Sigmoid colon (tissue), 7 donors: ENCODE measurements at places on chromosomes 6 and 20.

DNA sequence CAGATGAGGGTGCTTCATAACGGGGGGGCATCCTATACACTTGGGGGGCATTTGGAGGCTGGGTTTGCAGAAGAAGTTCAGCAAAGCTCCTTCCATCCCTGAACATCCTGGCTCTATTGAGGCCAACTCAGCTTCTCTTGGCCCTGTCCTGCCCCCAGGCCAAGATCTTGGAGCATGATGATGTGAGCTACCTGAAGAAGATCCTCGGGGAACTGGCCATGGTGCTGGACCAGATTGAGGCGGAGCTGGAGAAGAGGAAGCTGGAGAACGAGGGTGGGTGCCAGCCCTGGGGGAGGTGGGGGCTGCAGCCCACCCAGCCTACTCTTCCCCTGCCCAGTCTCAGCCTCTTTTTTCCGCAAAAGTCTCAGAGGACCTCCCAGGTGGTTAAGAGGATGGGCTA is 17.2 kb downstream of the GDAP1L1 start:
- H3K36me3 ChIP-seq = no peaks in the 10 kb centered on the region
- no peaks in the 10 kb centered on the region for H3K27me3 ChIP-seq
- H3K4me3 ChIP-seq = no peak overlapping the region
- no peak for DNase-seq
- H3K4me1 ChIP-seq = no peaks in the 10 kb centered on the region

GRCh38 chr6:36692220-36692619 is 5.4 kb upstream of the RAB44 start:
- no peak overlapping the region for H3K27ac ChIP-seq
- peaks cover 8% of the 10 kb centered on the region for H3K4me1 ChIP-seq
- no peak overlapping the region for H3K4me3 ChIP-seq
- peak; percentile 56 for DNase-seq

GRCh38 chr6:169967687-169968086 is 216.3 kb downstream of the ERMARD start:
- H3K27me3 ChIP-seq = no peaks in the 10 kb centered on the region
- no peak for DNase-seq
- H3K27ac ChIP-seq = no peak overlapping the region
- no peaks in the 10 kb centered on the region for H3K36me3 ChIP-seq
- H3K4me1 ChIP-seq = peaks cover under 1% of the 10 kb centered on the region

- DNase-seq = peak; percentile 65
- H3K4me1 ChIP-seq = peaks cover 20% of the 10 kb centered on the region
- H3K27ac ChIP-seq = peak overlapping the region; percentile 50
- H3K4me3 ChIP-seq = no peak overlapping the region
These were observed 168.0 kb downstream of the HDGFL1 start for GRCh38 chr6:22737331-22737730.

DNA sequence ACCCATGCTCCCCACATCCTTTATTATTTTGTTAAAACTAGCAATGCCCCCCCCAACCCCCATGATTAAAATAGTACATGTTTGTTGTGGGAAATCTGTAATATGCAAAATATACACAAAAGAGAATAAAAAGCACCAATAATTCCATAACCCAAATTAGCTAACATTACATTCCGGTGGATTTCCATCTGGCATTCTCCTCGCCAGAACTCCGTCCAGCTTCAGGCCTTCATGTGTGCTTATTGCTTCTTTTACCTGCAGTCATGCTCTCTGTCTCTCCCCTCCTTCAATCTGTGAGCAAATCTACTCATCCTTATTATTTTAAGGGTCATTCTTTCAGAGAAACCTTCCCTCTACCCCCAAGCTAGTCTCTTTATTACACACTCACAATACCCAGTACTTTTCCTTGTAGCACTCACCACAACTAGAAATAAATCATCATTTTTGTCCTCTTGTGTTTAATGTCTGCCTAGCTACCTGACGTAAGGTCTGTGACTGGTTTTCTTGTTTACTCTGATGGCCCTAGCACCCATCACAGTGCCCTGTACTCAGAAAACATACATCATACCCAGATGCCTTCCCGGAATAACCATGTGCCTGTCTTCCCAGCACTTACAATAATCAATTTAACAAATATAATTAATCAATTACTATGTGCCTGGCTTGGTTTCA is 25.6 kb upstream of the IER3 start:
- no peak for DNase-seq
- no peaks in the 10 kb centered on the region for H3K36me3 ChIP-seq
- peak overlapping the region; percentile 60 for H3K27ac ChIP-seq
- no peak overlapping the region for H3K4me3 ChIP-seq
- H3K27me3 ChIP-seq = no peaks in the 10 kb centered on the region
- H3K4me1 ChIP-seq = peaks cover 19% of the 10 kb centered on the region

GRCh38 chr6:47163536-47163935 is 121.4 kb upstream of the ADGRF1 start:
- H3K4me3 ChIP-seq = no peak overlapping the region
- H3K36me3 ChIP-seq = no peaks in the 10 kb centered on the region
- H3K27me3 ChIP-seq = no peaks in the 10 kb centered on the region
- no peak for DNase-seq
- peaks cover 25% of the 10 kb centered on the region for H3K4me1 ChIP-seq

DNA sequence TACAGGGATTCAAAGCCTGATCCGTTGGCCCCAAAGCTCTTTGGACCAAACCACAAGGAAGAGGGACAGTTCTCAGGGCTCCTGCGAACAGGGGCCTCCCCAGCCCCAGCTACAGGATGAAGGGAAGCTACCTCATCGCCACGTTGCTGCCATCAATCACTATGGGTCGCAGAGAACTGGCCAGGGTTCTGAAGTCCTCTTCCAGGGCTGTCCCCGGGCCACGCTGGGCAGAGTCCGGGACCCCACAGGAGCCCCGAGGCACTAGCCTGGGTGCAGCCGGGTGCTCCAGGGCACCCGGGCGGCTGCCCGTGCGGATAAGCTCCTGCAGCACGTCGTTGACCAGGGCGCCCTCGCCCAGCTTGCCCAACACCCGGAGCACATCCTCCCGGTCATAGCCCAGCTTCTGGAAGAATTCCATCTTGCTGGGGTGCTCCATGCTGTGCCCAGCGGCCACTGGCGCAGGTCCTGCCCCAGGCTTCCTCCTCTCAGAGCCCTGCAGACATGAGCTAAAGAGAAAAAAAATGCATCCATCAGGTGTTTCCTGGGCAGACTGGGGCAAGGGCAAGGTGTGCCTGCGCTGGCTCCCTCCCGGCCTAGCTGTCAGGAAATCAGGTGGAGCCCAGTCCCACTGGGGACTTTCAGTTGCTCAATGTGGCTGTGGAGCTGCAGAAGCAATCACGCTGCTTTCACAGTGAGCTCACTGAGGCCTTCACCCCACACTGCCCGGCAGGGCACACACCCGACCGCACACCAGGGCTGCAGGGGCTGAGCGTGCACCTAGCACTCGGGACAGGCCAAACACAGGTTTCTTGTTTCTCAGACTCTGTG is 10.5 kb downstream of the ZC3H12D start:
- H3K4me3 ChIP-seq = no peak overlapping the region
- H3K27me3 ChIP-seq = no peaks in the 10 kb centered on the region
- no peaks in the 10 kb centered on the region for H3K4me1 ChIP-seq
- H3K27ac ChIP-seq = no peak overlapping the region
- DNase-seq = no peak

GRCh38 chr20:20549704-20550103 is 162.7 kb downstream of the RALGAPA2 start:
- no peaks in the 10 kb centered on the region for H3K4me1 ChIP-seq
- H3K27me3 ChIP-seq = no peaks in the 10 kb centered on the region
- H3K36me3 ChIP-seq = peaks cover 12% of the 10 kb centered on the region
- H3K4me3 ChIP-seq = no peak overlapping the region

GRCh38 chr6:9086331-9086730 is 651.0 kb upstream of the SLC35B3 start:
- H3K4me3 ChIP-seq = no peak overlapping the region
- H3K27ac ChIP-seq = no peak overlapping the region
- H3K36me3 ChIP-seq = no peaks in the 10 kb centered on the region
- H3K27me3 ChIP-seq = no peaks in the 10 kb centered on the region
- no peaks in the 10 kb centered on the region for H3K4me1 ChIP-seq
- DNase-seq = no peak

GRCh38 chr6:12527339-12527738 is 189.2 kb upstream of the PHACTR1 start:
- H3K27ac ChIP-seq = no peak overlapping the region
- DNase-seq = no peak
- H3K4me3 ChIP-seq = no peak overlapping the region
- H3K36me3 ChIP-seq = no peaks in the 10 kb centered on the region
- H3K27me3 ChIP-seq = no peaks in the 10 kb centered on the region

DNA sequence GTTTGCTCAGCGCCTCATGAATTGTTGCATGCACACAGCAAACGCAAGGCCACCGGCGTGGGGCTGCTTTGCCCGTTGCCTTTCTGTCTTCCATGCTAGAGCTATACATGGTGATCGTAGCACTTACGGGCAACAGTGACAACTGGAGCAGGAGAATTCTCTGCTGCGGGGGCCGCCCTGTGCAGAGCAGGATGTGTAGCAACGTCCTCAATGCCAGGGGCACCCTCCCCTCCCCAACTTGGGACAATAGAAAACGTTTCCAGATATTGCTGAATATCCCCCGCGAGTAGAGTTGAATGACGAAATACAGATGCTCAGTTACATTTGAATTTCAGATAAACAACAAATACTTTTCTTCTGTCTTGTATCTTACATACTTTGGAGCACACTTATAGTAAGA is 198.7 kb downstream of the TFAP2C start:
- H3K4me1 ChIP-seq = peaks cover 49% of the 10 kb centered on the region
- peak overlapping the region; percentile 29 for H3K4me3 ChIP-seq
- peak; percentile 70 for DNase-seq
- no peaks in the 10 kb centered on the region for H3K36me3 ChIP-seq

- H3K27ac ChIP-seq = no peak overlapping the region
- no peak for DNase-seq
These were observed 85.3 kb downstream of the SIM1 start for GRCh38 chr6:100379386-100379785.

DNA sequence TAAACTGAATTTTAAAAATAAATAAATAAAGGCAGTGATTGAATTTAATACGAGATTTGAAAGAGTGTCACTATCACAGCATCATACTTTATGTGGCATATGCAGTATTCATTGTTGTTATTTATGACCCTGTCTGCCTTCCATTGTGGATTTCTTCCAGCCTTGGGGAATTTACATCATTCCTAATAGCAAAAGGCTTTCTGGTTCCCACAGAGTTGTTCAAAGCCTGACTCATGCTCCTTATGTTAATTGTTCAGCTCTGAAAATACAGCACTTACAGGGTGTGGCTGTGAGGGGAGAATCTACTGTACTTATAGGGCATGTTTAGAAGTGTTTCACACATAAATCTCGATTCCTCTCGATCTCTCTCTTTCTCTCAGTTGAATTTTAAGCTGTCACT is 54.4 kb downstream of the JAG1 start:
- H3K27me3 ChIP-seq = no peaks in the 10 kb centered on the region
- no peaks in the 10 kb centered on the region for H3K36me3 ChIP-seq
- H3K4me1 ChIP-seq = peaks cover 7% of the 10 kb centered on the region
- H3K27ac ChIP-seq = no peak overlapping the region
- H3K4me3 ChIP-seq = no peak overlapping the region

GRCh38 chr20:39961637-39962244 is 727.3 kb downstream of the MAFB start:
- no peaks in the 10 kb centered on the region for H3K36me3 ChIP-seq
- H3K4me1 ChIP-seq = peaks cover 15% of the 10 kb centered on the region
- no peak for DNase-seq

DNA sequence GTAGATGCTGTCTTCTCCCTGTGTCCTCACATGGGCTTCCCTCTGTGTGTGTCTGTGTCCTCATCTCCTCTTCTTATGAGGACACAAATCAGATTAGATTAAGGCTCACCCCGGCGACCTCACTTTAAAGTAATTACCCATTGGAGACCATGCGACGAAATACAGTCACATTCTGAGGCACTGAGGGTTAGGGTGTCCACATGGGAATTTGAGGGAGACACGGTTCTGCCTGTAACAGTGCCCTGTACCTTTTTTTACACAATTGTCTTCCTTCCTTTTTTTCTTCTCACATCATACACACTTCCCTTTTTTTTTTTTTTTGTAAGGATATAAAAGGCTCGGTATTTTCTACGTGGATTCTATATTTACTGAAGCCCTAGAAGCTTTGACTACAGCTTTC is 48.9 kb downstream of the DEK start:
- no peaks in the 10 kb centered on the region for H3K27me3 ChIP-seq
- DNase-seq = no peak
- no peaks in the 10 kb centered on the region for H3K4me1 ChIP-seq
- no peak overlapping the region for H3K4me3 ChIP-seq

DNA sequence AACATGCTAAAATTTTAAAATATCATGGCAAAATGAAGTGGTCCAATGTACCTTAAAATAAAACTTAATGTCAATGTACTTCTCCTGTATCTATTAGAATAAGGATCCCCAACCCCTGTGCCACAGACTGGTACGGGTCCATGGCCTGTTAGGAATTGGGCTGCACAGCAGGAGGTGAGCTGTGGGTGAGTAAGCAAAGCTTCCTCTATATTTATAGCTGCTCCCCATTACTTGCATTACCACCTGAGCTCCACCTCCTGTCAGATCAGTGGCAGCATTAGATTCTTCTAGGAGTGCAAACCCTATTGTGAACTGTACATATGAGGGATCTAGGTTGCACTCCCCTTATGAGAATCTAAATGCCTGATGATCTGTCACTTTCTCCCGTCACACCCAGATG is 86.0 kb downstream of the SLC16A10 start:
- no peak overlapping the region for H3K27ac ChIP-seq
- H3K36me3 ChIP-seq = no peaks in the 10 kb centered on the region
- no peak overlapping the region for H3K4me3 ChIP-seq
- no peaks in the 10 kb centered on the region for H3K27me3 ChIP-seq
- no peaks in the 10 kb centered on the region for H3K4me1 ChIP-seq

GRCh38 chr6:112881027-112881426 is 533.9 kb downstream of the RFPL4B start:
- DNase-seq = no peak
- H3K4me1 ChIP-seq = peaks cover 4% of the 10 kb centered on the region
- H3K4me3 ChIP-seq = no peak overlapping the region
- H3K27ac ChIP-seq = no peak overlapping the region
- H3K27me3 ChIP-seq = no peaks in the 10 kb centered on the region

DNA sequence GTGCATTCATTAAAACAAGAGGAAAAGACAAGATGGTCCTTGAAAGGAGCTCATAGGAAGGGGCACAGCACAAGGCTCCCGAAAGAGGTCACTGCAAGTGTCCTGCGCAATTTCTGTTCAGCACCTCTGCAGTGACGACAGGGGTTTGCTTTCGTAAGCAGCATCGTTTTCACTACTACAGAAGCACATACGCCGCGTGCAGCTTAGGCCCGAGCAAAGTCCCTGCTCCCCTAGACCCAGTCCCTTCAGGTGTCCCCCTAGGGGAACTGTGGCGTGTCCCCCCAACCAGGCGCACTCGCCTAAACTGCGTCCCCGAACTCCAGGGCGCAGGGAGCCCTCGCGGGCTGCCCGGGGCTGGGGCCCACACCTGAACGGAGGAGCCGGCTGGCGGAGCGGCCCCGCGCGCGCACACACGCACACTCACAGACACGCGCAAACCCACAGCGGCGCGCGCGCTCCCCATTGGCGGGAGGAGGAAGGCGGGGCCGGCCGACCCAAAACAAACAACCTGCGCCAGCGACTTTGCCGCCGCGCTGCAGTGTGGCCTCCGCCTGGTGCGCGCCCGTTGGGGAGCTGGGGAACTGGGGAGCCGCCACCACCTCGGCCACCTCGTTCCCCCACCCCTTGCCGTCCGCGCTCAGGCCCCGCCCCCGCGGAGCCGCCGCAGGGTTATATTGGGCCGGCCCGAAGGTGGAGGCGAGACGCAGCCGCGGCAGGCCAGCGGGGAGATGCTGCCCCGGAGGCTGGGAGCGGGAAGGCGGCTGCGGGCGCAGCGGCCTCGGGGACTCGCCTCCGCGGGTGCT is at the start of gene FOXQ1:
FOXQ1 (plus strand) TSS at position 699 of the 803 bp plus-strand sequence. CDS start 607 bp downstream, outside the sequence.
- H3K27me3 ChIP-seq = peaks cover 50% of the 10 kb centered on the region
- DNase-seq = no peak
- H3K36me3 ChIP-seq = no peaks in the 10 kb centered on the region

- no peak overlapping the region for H3K4me3 ChIP-seq
- no peaks in the 10 kb centered on the region for H3K27me3 ChIP-seq
- DNase-seq = no peak
These were observed 52.5 kb upstream of the SLC22A23 start for GRCh38 chr6:3509336-3509735.
